ENCODE measurements at places on chromosomes 7 and 10. TPM values are rescaled to one million over a fixed set of nuclear protein-coding genes. Genes with fewer than 3 reads are reported as not detected.

TAS2R5 gene
- polyA plus RNA-seq, result 0.07 TPM

GOLGA7B gene
- polyA plus RNA-seq, result not detected

AMPH gene
- 2.4 TPM for polyA plus RNA-seq

C10orf62 gene
- polyA plus RNA-seq, result not detected

FAM24A gene
- not detected for polyA plus RNA-seq

BCAP29 gene
- 79.7 TPM for polyA plus RNA-seq

SPDYE5 gene
- polyA plus RNA-seq, result not detected

NKX1-2 gene
- not detected for polyA plus RNA-seq

ITIH5 gene
- 0.22 TPM for polyA plus RNA-seq
